Fibroblast of lung (primary cell): ENCODE measurements at places on chromosomes 13 and 19. TPM values are rescaled to one million over a fixed set of nuclear protein-coding genes. Genes with fewer than 3 reads are reported as not detected.
A peak's percentile ranks its signal among the peaks of the same experiment; 100 is the strongest.

Gene DCT
- under 0.01 and 0.17 TPM in 2 replicates for total RNA-seq

Gene GRIK5
- total RNA-seq = 0.77 and 3.5 TPM in 2 replicates

Gene SHANK1
- 1.8 and 7.9 TPM in 2 replicates for total RNA-seq

Gene KISS1R
- not detected in 2 replicates for total RNA-seq

Gene SIGLEC9
- not detected in 2 replicates for total RNA-seq

Gene SOX1
- not detected in 2 replicates for total RNA-seq

Gene ZNF565
- total RNA-seq = 6.3 and 6.4 TPM in 2 replicates

Gene SBK3
- 0.26 and 0.66 TPM in 2 replicates for total RNA-seq

Gene ADM5
- 0.26 and 0.33 TPM in 2 replicates for total RNA-seq

Gene FCER2
- total RNA-seq = not detected in 2 replicates

Gene RYR1
- under 0.01 and 0.26 TPM in 2 replicates for total RNA-seq

Gene GJB6
- not detected in 2 replicates for total RNA-seq

Gene ETFB
- total RNA-seq = 71.7 and 123 TPM in 2 replicates

Gene KCNRG
- total RNA-seq = 7.4 and 7.7 TPM in 2 replicates

Gene ZNF491
- total RNA-seq = 3.3 and 5.8 TPM in 2 replicates

DNA sequence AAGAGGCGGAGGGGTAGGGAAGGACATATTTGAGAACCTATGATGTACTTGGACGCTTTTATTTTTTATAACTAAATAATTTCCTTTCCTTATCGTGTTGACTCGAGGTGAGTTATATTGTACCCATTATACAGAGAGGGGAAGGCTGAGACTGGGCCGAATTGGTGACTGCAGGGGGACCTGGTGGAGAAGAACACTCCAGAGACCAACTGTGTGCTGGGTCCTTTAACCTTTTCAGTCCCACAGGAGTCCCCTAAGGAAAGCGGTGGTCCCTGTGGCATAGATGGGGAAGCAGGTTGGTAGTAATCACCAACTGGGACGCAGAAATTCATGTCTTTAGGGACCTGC, 633 bp downstream of the MYH14 start:
- no peak overlapping the region for H3K4me3 ChIP-seq
- no peak for DNase-seq
- H3K4me1 ChIP-seq = no peaks in the 10 kb centered on the region
- H3K27ac ChIP-seq = no peak overlapping the region
- no peaks in the 10 kb centered on the region for H3K27me3 ChIP-seq

GRCh38 chr19:406971-407510, 1.9 kb downstream of the C2CD4C start:
- H3K36me3 ChIP-seq = no peaks in the 10 kb centered on the region
- no peak overlapping the region for H3K4me3 ChIP-seq
- DNase-seq = no peak
- H3K4me1 ChIP-seq = no peaks in the 10 kb centered on the region
- no peak overlapping the region for H3K27ac ChIP-seq

DNA sequence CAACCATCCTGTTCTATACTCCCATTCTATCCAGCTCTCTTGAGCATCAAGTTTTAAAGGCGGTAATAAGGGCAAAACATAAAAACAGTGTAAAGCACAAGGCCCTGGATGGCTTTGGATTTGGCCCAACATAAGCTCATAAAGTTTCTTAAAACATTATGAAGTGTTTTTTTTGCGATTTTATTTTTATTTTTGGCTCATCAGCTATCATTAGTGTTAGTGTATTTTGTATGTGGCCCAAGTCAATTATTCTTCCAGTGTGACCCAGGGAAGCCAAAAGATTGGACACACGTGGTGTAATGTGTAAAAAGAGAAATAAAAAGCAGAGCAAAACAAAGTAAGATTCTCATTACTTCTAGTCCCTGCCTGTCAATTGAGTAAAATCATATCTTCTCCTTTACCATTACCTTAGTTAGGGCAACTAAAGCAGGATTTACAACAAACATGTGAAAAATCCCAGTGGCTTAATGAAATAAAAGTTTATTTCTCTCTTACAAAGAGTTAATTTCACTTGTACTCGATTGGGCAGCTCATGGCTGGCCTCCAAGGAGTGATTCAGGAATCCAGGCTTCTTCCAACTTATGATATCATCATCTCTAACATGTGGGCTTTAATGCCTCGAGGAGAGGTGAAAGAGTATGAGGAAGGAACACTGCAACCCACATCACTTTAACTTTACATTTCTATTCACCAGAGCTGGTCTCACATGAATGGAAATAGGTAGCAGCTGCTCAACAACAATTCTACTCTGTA, 725.2 kb upstream of the SLITRK1 start:
- H3K27ac ChIP-seq = no peak overlapping the region
- no peaks in the 10 kb centered on the region for H3K27me3 ChIP-seq
- no peak overlapping the region for H3K4me3 ChIP-seq

DNA sequence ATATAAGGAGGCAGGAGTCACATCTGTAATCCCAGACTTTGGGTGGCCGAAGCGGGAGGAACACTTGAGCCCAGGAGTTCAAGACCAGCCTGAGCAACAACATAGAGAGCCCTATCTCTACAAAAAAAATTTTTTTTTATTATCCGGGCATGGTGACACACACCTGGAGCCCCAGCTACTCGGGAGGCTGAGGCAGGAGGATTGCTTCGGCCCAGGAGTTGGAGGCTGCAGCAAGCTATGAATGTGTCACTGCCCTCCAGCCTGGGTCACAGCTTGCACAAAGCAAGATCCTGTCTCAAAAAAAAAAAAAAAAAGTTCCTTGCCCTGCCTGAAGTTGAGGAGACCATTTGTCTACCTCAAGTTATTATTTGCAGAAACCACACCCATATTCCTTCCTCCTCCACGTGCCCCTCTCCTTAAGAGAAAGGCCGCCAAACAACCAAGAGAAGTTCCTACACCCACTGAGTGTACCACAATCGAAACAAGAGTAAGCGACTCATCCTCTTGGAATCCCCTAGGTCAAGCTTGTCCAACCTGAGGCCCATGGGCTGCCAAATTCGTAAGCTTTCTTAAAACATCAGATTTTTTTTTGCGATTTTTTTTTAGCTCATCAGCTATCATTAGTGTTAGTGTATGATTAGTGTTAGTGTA, 2.2 kb downstream of the ABCC4 start:
- peak overlapping the region; percentile 81 for H3K4me3 ChIP-seq
- peaks cover 2% of the 10 kb centered on the region for H3K36me3 ChIP-seq
- peaks cover 2% of the 10 kb centered on the region for H3K4me1 ChIP-seq
- no peaks in the 10 kb centered on the region for H3K27me3 ChIP-seq

DNA sequence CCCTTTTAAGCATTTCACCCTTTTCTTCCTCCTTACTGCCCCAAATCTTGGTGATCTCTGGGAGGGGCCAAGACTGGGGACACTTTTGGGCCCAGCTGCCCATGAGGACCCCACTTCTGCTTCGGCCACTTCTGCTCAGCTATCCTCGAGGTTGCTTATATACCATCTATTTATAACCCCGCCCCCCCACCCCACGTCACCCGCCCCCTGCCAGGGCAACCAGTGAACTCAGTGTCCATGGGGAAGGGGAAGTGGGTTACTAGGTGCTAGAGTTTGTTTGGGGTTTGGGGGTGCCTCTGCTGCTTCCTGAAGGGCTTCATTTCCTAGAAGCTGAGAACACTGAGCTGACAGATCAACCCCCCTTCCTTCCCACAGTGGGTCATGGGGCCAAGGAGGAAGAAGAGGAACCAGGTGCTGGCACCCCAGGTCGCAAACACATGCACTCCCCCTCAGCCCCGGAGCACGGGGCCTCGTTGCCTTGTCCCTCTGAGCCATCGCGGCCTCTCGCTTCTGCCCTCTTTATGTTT, 6.1 kb upstream of the ADGRE5 start:
- no peak overlapping the region for H3K4me3 ChIP-seq
- H3K36me3 ChIP-seq = no peaks in the 10 kb centered on the region
- H3K4me1 ChIP-seq = peaks cover 7% of the 10 kb centered on the region
- no peak for DNase-seq

DNA sequence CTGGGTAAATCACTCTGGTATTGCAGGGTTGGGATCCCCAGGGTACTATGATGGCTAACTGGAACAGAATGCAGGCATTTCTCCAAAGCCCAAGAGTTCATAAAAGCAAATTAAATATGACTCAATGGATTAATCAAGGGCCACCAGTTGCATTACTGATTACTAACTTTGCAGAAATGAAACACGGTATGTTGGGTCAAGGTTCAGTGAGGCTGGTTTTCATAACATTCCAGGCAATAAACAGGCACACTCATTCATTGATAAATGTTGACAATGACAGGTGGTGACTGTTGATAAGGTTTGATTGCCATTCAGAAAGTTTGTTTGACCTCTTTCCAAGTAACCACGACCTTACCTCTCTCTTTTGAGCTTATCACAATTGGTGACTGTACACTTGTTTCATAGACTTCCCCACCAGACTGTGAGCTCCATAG, 506 bp upstream of the AP1M1 start:
- peaks cover 13% of the 10 kb centered on the region for H3K36me3 ChIP-seq
- peak overlapping the region; percentile 96 for H3K27ac ChIP-seq
- H3K4me3 ChIP-seq = peak overlapping the region; percentile 98
- DNase-seq = peak; percentile 86

- H3K27ac ChIP-seq = no peak overlapping the region
- H3K4me1 ChIP-seq = peaks cover 8% of the 10 kb centered on the region
- H3K27me3 ChIP-seq = no peaks in the 10 kb centered on the region
- peak; percentile 88 for DNase-seq
Measured at GRCh38 chr13:106373989-106374572, 161.4 kb downstream of the EFNB2 start.

GRCh38 chr19:17981611-17982010, 14.7 kb downstream of the KCNN1 start:
- H3K27me3 ChIP-seq = no peaks in the 10 kb centered on the region
- no peaks in the 10 kb centered on the region for H3K4me1 ChIP-seq
- H3K27ac ChIP-seq = no peak overlapping the region
- H3K4me3 ChIP-seq = no peak overlapping the region
- DNase-seq = no peak

- H3K4me3 ChIP-seq = peak overlapping the region; percentile 15
- H3K27ac ChIP-seq = peak overlapping the region; percentile 84
- H3K36me3 ChIP-seq = no peaks in the 10 kb centered on the region
Measured at GRCh38 chr19:16283210-16284061, 41.2 kb upstream of the KLF2 start.

DNA sequence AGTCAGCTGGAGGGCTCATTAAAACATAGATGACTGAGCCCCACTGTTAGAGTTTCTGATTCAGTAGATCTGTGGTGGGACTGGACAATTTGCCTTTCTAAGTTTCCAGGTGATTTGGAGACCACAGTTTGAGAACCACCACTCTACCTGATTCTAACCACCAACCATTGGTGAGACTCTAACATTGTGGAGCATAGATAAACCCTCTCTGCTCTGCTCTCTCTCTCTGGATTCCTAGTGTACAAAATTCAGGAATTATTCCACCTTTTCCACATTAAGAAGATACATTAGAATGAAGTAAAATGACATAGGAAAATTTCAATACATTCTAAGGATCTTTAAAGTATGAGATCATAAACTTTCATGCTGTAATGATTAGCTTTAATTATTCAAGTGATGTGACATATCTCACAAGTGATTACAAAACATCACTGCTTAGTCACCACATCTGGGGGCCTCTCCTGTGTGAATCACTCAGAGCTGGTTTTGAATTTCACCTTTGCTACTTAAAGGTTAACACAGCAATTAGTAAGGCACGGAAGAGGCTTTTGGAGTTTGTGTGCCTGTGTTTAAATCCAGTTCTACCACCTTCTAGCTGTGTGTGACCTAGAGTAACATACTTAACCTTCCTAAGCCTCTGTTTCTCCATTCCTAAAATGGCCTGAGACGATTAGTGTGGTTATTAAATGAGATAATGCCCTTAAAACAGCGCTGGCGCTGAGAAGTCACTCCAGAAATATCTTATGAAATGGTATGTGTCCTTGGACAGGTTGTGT, 78.5 kb upstream of the NBEA start:
- no peaks in the 10 kb centered on the region for H3K36me3 ChIP-seq
- peak; percentile 74 for DNase-seq
- no peaks in the 10 kb centered on the region for H3K27me3 ChIP-seq
- peaks cover 7% of the 10 kb centered on the region for H3K4me1 ChIP-seq
- no peak overlapping the region for H3K4me3 ChIP-seq

- H3K36me3 ChIP-seq = peaks cover 5% of the 10 kb centered on the region
- no peak overlapping the region for H3K4me3 ChIP-seq
Measured at GRCh38 chr19:15433519-15434069, 14.8 kb upstream of the AKAP8L start.

- peaks cover 25% of the 10 kb centered on the region for H3K4me1 ChIP-seq
- no peaks in the 10 kb centered on the region for H3K27me3 ChIP-seq
- DNase-seq = no peak
- H3K27ac ChIP-seq = no peak overlapping the region
- peaks cover 4% of the 10 kb centered on the region for H3K36me3 ChIP-seq
Measured at GRCh38 chr19:47507924-47508553, 6.8 kb downstream of the NAPA start.

DNA sequence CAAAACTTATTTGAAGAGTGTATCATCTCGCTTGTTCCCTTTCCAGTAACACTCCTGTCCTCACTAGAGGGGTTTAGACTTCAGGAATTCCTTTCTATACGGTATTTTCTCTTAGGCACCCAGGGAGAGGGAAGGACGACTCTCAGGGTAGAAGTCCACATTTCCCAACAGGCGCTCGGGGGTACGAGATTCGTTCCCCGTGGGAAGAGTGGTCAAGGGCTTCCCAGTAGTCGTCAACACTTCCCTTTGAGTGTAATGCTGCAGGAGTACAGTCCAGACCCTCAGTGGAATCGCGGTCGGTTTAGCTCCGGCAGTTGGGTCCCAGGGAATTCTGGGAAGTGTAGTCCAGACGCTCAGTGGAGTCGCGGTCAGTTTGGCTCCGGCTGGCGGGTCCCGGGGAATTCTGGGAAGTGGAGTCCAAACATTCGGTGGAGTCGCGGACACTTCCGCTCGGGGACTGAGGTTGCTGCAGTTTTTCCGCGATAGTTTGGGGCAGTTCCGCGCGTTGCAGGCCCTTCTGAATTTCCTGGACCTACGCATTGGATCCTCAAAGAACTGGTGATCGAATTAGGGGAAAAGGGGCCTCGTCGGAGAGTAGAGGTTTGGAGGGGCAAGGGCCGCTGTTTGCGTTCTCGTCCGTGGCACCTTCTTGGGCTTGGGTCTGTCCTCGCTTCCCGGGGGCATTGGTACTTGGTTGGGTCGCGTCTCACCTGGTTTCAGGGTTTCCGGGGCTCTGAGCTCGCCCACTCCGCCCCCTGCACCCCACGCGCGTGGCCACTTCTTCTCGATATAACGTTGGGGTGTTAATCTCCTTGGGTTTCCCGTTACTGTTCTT, at the start of gene ZNF224:
TSS of gene ZNF224 (plus strand) at position 431 of the 835 bp plus-strand sequence. CDS start 3,513 bp downstream, outside the sequence.
- peak; percentile 89 for DNase-seq
- peak within 1 kb of the TSS; percentile 82 for H3K27ac ChIP-seq
- H3K36me3 ChIP-seq = no peaks in the 10 kb centered on the region
- H3K4me1 ChIP-seq = no peaks in the 10 kb centered on the region
- peak within 1 kb of the TSS; percentile 97 for H3K4me3 ChIP-seq

GRCh38 chr13:60147361-60147760, 16.4 kb downstream of the DIAPH3 start:
- H3K4me3 ChIP-seq = no peak overlapping the region
- no peaks in the 10 kb centered on the region for H3K4me1 ChIP-seq

GRCh38 chr13:51041126-51041525, 69.9 kb downstream of the C13orf42 start:
- H3K4me1 ChIP-seq = no peaks in the 10 kb centered on the region
- H3K4me3 ChIP-seq = no peak overlapping the region
- H3K27ac ChIP-seq = no peak overlapping the region
- DNase-seq = no peak
- H3K27me3 ChIP-seq = peaks cover 2% of the 10 kb centered on the region
- H3K36me3 ChIP-seq = no peaks in the 10 kb centered on the region
